RWPE1 (cell line): ENCODE measurements at places on chromosomes 13 and 19.
A peak's percentile ranks its signal among the peaks of the same experiment; 100 is the strongest.

DNA sequence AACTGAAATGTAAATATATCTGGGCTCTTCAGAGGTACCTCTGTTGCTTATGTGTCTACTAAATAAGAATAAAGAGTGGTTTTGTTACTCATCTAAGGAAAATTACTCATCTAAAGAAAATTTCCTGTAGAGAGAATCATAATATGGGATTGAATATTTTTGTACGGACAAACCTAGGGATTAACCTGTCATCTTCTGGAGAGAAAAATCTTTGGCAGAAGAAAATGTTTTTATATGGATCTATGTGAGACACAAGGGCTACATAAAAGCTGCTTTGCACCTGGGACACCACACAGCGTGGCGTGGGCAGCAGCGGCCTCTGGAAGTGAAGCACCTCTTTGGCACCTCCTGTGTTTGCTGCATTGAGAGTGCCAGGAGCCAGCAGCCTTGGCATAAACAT, 242.9 kb upstream of the DACH1 start:
- DNase-seq = peak; percentile 15

DNA sequence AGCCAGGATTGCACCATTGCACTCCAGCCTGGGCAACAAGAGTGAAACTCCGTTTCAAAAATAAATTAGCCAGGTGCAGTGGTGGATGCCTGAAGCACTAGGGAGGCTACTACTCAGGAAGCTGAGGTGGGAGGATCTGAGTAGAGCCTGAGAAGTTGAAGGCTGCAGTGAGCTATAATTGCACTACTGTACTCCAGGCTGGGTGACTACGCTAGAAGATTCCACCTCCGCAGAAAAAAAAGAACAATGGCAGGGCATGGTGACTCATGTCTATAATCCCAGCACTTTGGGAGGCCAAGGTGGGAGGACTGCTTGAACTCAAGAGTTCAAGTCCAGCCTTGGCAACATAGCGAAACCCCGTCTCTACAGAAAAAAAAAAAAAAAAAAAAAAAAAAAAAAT, 20.5 kb downstream of the HAUS8 start:
- DNase-seq = no peak

DNA sequence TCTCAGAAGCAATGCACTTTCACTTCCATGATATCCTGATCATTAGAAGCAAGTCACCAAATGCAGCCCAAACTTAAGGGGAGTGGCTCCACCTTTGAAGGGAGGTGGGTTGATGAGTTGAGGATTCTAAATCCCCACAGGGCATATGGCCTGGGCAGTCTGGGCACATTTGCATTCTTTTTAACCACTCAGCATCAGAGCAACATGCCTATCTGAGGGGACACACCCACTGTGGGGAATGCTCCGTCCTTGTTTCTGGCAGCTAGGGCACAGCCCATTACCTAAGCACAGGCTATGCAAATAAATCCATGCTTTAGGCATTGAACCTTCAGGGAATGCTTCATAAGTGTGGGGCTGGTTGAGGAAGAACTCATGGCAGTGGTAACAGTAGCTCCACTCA, 12.3 kb upstream of the SACS start:
- DNase-seq = peak; percentile 30

- DNase-seq = peak; percentile 74
Observed at GRCh38 chr19:18233224-18233825, 7.1 kb upstream of the PDE4C start.

- DNase-seq = no peak
Observed at GRCh38 chr19:7360393-7360984, 11.8 kb downstream of the ARHGEF18 start.
